ENCODE measurements at places on chromosomes 6 and 20.
A peak's percentile ranks its signal among the peaks of the same experiment; 100 is the strongest.

GRCh38 chr6:143223895-143224294, 163.2 kb downstream of the AIG1 start:
- DNase-seq = no peak

- no peak for DNase-seq
These were observed 30.3 kb downstream of the LRFN2 start for GRCh38 chr6:40556881-40557280.

- DNase-seq = no peak
These were observed 626.6 kb upstream of the ADGRB3 start for GRCh38 chr6:68008445-68008844.

- DNase-seq = no peak
These were observed 24.8 kb downstream of the NFYA start for GRCh38 chr6:41097467-41098090.

GRCh38 chr20:44166477-44166876, 20.5 kb downstream of the JPH2 start:
- DNase-seq = no peak

- DNase-seq = no peak
These were observed 42.2 kb upstream of the STXBP5 start for GRCh38 chr6:147161974-147162495.

DNA sequence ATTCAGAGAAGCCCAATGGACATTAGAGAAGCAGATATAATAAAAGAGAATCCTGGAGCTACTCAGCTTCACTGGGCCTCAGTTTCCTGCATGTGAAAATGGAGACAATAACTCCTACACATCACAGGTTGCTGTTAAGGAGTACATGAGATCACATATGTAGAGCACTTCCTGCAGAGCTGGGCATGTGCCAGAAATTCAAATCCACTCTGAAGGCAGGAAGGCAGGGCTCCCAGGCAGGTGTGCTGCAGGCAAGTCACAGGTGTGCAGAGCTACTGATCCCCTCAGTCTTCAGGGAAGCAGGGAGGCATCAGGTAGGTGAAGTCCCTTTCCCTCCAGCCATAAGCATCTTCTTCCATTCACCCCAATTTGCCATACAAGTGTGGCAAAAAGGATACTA, 48.0 kb downstream of the DST start:
- DNase-seq = peak; percentile 37

GRCh38 chr20:58377766-58378401, 11.1 kb upstream of the VAPB start:
- no peak for DNase-seq

DNA sequence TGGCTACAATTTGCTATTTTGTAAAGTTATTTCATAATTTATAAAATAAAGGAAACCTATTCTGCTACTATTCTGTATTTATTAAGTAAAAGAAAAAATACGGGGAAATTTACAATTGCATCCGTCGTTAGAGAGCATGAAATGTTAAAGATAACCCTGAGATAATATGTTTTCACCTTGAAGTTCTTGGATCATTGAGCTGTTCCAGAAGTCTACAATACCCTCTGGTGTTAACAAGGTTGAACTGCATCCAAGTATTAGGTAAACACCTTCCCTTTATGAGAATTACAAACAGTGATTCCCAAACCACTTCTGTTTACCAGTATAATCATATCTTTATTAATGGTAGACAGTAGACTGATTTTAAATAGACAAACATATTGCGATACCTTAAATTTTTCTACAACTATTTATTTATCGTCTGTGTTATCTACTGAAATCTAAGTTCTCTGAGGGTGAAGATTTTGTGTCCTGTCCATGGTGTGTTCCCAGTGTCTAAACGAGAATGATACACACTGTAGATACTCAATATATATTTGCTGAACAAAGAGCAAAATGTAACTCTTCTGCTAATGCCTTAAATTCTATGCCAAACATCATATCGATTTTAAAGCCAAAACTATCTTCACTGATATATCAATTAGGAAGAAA, 28.2 kb downstream of the TBC1D32 start:
- no peak for DNase-seq

- no peak for DNase-seq
These were observed 148.5 kb upstream of the PDE7B start for GRCh38 chr6:135703007-135703406.

- no peak for DNase-seq
These were observed 506.3 kb downstream of the TENT5A start for GRCh38 chr6:81246200-81246599.

DNA sequence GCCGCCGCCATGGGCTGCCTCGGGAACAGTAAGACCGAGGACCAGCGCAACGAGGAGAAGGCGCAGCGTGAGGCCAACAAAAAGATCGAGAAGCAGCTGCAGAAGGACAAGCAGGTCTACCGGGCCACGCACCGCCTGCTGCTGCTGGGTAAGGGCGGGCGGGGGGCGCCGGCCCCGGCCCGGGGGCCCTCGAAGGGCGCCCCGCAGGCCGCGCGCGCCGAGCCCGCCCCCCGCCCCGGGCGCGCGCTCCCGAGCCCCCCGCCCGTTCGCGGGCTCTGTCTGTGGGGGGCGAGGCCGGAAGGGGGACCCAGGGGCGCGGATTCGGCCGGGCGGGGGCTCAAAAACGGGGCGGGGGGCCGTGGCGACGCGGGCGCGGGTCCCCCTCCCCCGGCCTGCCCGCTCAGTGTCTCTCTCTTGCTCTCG, 39.2 kb downstream of the GNAS start:
- peak; percentile 65 for DNase-seq

DNA sequence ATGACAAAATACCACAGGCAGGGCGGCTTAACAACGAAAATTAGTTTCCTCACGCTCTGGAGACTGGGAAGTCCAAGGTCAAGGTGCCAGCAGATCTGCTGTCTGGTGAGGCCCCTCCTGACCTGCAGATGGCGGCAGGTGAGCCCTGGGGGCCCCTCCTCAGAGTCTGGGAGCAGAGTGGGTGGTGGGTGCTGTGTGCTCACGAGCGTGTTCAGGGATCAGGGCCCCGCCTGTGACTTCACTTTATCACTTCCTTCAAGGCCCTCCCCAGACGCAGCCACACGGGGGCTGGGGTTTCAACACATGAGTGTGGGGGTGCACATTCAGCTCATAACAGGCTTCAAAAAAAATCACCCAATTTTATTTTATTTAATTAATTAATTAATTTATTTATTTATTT, 39.3 kb downstream of the SLC2A4RG start:
- DNase-seq = no peak

DNA sequence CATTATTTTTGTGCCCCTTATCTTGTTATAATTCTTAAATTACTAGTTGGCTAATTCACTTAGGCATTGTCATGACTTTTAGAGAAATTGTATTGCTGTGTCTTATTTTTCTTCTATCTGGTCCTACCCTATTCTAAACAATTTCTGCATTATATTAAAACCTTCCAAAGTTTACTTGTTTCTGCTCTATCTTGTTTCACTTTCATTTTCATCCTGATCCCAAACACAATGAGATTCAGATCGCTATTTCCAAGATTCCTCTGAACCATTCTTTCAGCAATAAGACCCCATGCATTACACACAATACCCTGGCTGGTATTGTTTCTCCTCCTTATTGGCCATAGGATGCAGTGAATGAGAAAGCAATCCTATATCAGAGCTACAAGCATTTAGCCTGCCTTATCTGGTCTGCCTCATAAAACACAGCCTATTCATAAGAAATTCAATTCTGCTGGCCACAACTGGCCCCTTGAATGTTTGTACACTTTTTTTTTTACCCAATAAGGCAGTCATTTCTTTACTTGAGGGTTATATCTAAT, 69.9 kb upstream of the POU3F2 start:
- no peak for DNase-seq

DNA sequence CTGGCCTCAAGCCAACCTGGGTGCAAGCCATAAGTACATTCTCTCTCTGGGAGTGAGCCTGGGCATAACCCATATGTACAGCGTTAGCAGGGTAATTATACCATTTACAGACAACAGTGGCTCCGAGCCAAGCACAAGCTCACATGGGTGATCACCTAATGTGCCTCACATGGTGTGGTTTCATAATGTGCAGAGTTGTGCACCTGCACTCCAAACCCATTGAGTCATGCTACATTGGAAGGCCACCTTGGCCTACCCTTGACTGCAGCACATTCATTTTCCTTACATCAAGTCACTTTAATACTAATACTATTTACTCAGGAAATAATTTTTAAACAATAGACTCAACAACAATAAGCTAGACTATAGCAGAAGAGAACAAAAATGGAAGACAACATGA, 194.5 kb upstream of the PLN start:
- no peak for DNase-seq

- DNase-seq = no peak
These were observed 911.6 kb downstream of the TFAP2A start for GRCh38 chr6:9503111-9503761.

- no peak for DNase-seq
These were observed 35.8 kb upstream of the IFNGR1 start for GRCh38 chr6:137254966-137255365.

DNA sequence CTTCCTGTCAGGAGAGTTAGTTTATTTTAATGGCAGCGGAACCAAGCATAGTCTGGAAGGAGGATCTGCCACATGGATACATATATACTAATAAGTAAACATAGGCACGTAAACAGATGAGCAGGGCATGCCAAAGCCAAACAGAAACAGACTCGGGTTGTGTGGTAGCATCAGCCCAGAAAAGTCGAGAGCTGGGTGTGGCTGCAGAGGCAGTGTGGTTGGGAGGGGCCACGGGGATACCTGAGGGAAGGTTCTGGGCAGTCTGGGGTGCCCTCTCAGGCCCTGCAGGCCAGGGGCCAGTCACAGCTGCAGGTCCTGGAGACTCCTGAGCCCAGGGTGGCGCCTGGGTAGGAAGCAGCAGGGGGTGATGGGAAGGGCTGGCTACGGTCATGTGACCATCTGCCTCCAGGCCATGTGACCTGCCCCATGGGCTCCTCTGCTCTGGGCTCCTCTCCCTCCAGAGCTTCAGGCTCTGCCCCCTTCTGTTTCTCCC, 42.8 kb upstream of the MRPS10 start:
- DNase-seq = no peak

GRCh38 chr20:19815553-19815991, 57.5 kb downstream of the RIN2 start:
- no peak for DNase-seq

DNA sequence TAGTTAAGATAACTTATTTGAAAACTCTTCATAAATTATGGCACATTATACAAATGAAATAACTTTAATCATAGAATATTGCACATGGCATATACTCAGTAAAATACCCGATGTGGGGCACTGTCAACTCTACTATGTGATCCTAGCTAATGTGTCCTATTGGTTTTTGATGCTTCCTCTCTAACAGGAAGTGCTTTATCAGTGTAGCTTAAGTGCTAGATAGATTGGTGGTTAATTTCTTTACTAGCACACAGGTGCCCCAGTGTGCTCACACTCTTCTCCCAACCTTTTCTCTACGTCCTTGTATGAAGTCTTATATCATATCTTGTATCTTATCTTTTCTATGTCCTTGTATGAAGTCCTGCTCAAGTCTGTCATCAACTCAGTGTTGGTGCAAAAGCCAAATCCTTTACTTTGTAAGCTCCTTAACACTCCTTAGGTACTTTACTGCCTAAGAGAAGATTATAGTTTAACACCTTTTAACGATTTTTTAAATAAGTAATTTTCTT, 358.9 kb downstream of the CENPW start:
- no peak for DNase-seq

GRCh38 chr6:131656667-131657066, 19.6 kb downstream of the ENPP3 start:
- DNase-seq = no peak

Measured in natural killer cell (primary cell).